ENCODE measurements at places on chromosomes 2 and 18.

- DNase-seq, result no peak
Observed at GRCh38 chr2:143835481-143835880, 684.4 kb downstream of the ZEB2 start.

DNA sequence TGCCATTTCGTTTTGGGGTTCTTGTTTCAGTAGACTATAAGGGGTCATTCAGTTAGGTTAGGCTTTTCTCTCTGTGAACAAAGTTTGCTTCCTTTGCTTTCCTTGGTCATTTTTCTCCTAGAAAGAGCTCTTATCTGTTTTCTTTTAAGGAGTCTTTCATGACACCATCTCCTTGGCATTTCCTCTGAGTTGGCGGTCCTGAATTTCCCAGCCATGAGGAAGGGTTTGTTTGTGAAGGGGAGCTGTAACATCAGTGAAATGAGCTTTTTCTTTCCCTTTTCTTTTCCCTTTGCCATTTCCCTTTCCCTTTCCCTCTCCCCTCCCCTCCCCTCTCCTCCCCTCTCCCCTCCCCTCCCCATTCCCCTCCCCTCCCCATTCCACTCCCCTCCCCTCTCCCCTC lies 61.7 kb downstream of the MAP4K4 start:
- peak; percentile 67 for DNase-seq

GRCh38 chr2:71791061-71791450 lies 337.7 kb downstream of the DYSF start:
- DNase-seq, result no peak

- no peak for DNase-seq
Observed at GRCh38 chr18:27894746-27895145, 282.2 kb downstream of the CDH2 start.

- DNase-seq, result no peak
Observed at GRCh38 chr2:154264024-154264423, 392.3 kb downstream of the GALNT13 start.

GRCh38 chr2:221493391-221493790 lies 78.7 kb downstream of the EPHA4 start:
- DNase-seq, result no peak

GRCh38 chr2:215365184-215365658 lies 53.4 kb downstream of the ATIC start:
- DNase-seq, result no peak

- DNase-seq, result no peak
Observed at GRCh38 chr2:233867993-233868532, at the start of gene MSL3B. MSL3B (minus strand) TSS chr2:233868386.

DNA sequence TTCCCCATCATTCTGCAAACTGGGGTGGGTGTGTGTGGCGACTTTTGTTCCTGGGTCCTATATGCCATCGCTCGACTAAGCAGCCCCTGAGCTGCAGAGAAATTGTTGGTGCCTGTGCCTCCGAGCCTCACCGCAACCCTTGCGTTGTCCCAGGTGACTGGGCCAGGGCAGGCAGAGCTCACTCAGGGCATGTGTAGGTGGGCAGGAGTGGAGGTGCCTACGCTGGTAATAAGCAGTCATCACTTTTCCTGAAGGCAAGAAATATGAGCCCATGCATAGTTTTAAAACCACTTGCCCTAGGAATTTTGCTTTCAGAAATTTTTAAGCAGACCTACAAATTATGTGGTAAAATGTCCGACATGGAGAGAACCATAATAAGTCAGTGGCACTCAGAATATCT lies 197.8 kb downstream of the SMAD7 start:
- DNase-seq, result no peak

- DNase-seq, result no peak
Observed at GRCh38 chr2:170974304-170974993, 45.4 kb downstream of the GORASP2 start.

DNA sequence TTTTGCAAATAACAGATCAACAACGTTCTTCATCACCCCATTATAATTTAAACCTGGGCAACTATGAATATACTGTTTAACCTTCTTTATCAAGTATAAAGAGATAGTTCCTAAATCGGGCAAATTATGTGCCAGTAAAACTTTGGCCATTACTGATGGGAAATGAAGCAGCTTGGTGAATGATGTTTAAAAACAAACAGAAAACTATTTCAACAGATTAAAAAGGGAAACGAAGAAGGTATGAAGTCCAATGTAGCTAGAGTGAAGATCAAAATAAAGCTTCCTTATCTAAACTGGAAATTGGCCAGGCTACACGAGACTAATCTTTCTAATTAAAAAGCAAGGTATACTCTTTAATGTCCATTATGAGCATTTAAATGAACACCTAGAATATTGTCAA lies 6.7 kb upstream of the RBBP8 start:
- no peak for DNase-seq

- no peak for DNase-seq
Observed at GRCh38 chr2:58914733-58915505, 673.8 kb upstream of the FANCL start.

- no peak for DNase-seq
Observed at GRCh38 chr2:118265873-118266455, 177.7 kb downstream of the INSIG2 start.

- no peak for DNase-seq
Observed at GRCh38 chr2:12428786-12429185, 287.9 kb upstream of the TRIB2 start.

DNA sequence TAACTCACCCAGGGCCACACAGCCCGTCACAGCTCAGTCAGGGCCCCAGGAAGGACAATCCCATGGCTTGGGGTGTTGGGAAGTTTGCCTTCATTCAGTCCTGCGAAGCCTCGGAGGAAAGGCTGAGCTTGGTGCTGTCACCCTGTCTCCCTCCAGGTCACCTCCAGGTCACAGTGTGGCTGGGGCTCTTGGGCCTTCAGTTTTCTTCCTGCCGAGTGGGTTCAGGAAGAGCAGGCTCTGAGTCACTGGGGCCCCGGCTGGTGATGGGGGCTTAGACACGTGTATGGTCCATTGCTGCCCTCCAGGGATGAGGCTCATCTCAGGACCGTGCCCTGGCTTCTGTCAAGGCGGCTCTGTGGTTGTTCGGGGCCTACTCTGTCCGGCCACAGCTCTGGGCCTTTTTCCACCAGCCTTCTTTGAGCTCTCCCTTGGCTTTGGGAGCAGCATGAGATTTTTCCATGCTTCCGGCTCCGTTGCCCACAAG lies 118.6 kb downstream of the INHBB start:
- no peak for DNase-seq

GRCh38 chr18:35905436-35905835 lies 67.0 kb upstream of the RMP24 start:
- no peak for DNase-seq

GRCh38 chr18:80252136-80252535 lies 4.8 kb upstream of the PARD6G start:
- DNase-seq, result no peak

GRCh38 chr2:220779511-220779910 lies 792.6 kb downstream of the EPHA4 start:
- no peak for DNase-seq

DNA sequence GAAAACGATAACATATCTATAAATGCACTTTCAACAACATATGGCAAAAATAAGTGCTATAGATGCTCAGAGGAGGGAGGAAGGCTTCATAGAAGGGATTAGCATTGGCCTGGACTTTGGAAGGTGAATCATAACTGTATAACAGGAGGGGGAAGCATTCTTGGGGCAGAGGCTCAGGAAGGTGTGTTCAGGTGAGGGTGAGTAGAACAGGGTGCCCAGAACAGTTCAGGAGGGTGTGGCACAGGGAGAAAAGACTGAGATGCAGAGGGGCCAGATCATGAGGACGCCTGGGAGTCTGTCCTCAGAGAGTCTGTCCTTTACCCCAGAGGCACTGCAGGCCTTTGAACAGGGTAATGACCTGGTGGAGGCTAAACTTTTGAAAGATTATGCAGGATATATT lies 29.3 kb upstream of the MEP1B start:
- no peak for DNase-seq

DNA sequence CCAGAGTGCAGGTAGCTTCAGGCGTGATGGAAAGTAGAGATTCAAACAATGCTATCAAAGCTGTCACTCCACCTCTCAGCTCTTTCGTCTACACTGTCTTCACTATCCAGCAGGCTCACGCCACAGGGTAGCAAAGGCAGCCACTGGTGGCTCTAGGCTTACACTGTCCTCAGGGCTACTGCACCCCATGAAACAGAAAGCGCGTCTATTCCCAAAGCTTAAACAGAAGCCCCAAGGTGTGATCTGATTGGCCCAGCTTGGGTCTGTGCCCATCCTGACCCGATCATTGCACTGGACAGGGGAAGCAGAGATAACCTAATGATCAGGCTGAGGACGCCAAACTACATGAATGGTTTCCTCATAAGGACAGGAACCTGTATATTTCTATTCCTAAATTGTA lies 100.1 kb downstream of the PDCL3 start:
- no peak for DNase-seq

DNA sequence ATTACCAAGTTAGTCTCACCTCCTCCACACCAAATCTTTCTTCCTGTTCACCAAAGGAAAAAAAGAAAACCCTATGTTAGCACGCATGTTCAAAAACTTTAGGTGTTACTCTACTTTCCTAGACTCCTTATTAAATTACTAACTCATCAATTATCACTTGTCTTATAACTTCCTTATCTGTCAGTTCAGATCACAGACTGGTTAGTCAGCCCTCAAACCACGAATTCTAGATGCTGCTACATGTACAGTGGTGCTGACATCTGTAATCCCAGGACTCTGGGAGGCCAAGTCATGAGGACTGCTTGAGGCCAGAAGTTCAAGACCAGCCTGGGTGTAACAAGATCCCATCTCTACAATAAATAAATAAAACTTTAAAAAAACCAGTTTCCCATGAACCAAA lies 3.5 kb downstream of the YWHAQ start:
- DNase-seq, result no peak

GRCh38 chr18:49185623-49186022 lies 234.9 kb upstream of the SMAD7 start:
- DNase-seq, result no peak

DNA sequence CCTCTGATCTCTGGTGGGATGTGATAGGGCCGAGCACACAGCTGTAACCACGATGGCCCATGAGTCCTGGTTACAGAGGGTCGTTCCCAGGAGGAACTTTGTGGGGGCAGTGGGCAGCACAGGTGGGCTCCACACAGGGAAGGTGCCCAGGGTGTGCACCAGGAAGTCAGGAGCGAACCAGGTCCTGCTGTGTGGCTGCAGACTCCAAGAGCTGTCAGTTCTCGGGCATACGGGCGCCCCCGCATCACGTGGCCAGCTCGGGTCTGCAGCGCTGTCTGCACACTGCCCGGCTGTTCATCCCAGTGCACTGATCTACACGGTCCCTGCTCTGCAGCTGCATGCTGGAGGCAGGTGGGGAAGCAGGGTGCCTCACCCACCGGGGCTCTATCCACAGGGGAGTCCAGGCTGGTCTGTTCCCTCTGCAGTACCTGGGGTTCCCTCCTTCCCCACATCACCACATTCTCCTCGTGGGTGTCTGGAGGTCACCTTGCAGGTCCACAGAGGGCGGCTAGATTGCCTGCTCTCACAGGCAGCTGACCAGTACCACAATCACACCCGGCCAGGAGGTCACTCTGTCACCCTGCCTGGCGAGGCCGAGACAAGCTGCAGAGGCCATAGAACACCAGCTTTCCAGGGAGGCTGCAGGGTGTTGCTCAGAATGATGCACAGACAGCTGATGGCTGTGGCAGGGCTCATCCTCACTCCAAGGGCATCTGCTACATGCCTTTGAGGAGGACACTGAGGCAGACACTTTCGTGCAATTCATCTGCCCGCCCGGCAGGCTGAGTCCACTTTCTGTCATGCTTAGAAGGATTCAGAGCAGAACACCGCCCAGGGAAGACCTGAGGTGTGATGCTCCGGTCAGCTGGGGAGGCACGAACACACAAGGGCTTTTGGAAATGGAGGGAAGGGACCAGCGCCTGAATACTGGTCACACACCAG lies 202.7 kb downstream of the EIPR1 start:
- DNase-seq, result no peak

DNA sequence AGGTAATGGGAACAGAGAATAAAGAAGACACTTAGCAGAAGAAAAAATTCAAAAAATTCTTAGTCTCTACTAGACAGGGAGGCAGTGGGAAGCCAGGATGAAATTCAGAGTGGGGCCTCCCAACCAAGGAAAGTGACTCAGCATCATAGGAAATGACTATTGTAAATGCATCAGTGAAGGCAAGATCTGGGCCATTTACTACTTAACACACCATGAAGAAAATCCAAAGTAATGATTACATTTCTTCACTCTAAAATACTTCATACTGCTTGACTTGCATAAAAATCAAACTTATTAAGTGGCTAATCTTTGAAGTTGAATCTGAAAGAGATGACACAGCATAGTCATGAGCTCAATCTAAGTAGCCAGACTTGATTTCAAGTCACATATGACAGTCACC lies 405.8 kb upstream of the SLC39A10 start:
- DNase-seq, result no peak

DNA sequence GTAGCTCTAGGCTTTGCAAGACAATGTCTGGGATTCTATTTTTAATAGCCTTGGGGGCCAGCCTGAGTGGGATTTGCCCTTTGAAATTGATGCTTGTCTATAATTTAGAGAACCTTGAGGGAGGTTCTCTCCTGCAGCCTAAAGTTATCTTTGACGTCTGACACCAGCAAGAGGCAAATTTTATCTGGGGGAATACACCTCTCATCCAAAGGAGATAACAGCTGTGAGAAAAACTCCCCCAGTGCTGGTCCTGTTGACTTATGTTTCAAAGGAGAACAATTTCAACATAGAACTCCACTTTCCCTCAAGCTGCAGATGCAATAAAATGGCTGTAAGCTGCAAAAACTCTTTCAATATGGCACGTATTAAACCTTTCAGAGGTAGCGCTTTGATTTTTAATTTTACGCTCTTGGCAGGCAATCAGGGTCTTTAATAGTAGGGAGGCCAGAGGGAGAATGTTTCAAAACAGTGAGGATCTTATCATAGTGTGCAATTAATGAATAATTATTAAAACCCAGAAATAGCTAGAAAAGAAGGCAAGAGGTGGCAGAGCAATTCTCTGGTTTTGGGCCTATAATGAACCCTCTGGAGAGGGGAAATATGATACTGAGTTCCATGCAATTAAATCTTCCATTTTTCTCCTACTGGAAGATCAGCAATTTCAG lies 62.4 kb downstream of the LYPD1 start:
- DNase-seq, result no peak

GRCh38 chr2:162965191-162965590 lies 126.6 kb upstream of the KCNH7 start:
- no peak for DNase-seq
